ENCODE measurements at places on chromosomes 13 and 19. TPM values are rescaled to one million over a fixed set of nuclear protein-coding genes. Genes with fewer than 3 reads are reported as not detected.

The ADGRE1 gene
- 0.49 TPM for total RNA-seq

The NAPSA gene
- total RNA-seq, result not detected

GRCh38 chr19:12956446-12957388 is at the start of gene GADD45GIP1:
TSS of gene GADD45GIP1 (minus strand) at chr19:12957223. CDS start at chr19:12957212, 11 bp downstream.
- peak; percentile 93 for DNase-seq

- no peak for DNase-seq
These were observed at the start of gene CCDC70 for GRCh38 chr13:51861723-51862300. TSS of gene CCDC70 (plus strand) at chr13:51861969. CDS start at chr13:51865412, 3,443 bp downstream.
